Activated gamma-delta T cell (primary cell): ENCODE measurements at places on chromosomes 1 and 21.
A peak's percentile ranks its signal among the peaks of the same experiment; 100 is the strongest.

- DNase-seq, result no peak
These were observed 24.0 kb upstream of the DDOST start for GRCh38 chr1:20685099-20685662.

DNA sequence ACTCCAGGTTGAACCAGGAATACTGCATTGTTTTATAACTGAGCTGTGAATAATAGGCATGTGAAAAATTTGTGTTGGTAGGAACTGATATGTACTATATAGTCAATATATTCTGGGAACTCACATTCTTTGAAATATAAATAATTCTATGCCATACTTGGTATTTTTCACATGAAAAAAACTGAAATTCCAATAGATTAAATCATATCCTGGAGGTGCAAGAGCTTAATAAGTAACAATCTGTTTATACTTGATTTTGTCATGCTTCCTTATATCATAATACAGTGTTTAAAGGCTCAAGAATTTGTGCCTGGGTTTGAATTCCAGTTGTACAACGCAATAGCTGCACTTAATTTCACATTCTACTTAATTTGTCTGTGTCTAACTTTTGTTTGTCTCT is 387.0 kb downstream of the USP25 start:
- DNase-seq, result no peak

- no peak for DNase-seq
These were observed 40.7 kb upstream of the COL6A2 start for GRCh38 chr21:46057111-46057709.

DNA sequence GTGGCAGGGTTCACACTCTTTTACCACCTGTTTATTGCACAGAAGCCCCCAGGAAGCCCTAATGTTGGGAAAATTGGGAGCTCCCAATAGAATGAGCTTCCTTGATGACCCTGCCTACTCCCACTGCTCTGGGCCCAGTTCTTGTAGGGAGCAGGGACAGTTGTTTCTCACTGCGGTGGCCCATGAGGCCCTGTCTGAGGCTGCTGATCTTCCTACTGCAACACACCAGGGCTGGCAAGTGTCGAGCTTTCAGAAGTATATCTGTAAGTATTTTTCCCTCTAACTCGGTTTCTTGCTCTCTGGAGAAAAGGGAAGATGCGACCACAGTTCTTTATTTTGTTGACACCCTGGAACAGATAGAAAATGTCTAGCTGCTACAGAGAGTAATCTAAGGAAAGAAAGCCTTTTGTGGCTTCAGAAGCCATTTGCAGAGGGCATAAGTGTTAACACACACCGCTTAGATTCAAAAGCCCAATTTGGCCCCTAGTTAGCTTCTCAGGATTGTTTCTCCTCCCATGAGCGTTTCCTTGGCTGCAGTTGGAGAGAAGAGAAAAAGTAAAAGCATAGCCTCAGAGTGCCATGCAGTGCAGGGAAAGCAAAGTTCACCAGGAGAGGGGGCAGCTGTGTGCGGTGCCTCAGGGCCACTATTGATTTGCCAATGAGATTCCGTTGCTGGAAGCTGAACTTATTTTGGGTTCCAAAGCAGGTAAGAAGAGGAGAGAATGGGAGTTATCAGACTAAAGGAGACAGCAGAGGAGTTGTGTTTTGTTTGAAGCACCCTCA is 102.6 kb downstream of the SELENOF start:
- DNase-seq, result no peak

GRCh38 chr21:42793774-42794173 is 85.6 kb downstream of the WDR4 start:
- no peak for DNase-seq

DNA sequence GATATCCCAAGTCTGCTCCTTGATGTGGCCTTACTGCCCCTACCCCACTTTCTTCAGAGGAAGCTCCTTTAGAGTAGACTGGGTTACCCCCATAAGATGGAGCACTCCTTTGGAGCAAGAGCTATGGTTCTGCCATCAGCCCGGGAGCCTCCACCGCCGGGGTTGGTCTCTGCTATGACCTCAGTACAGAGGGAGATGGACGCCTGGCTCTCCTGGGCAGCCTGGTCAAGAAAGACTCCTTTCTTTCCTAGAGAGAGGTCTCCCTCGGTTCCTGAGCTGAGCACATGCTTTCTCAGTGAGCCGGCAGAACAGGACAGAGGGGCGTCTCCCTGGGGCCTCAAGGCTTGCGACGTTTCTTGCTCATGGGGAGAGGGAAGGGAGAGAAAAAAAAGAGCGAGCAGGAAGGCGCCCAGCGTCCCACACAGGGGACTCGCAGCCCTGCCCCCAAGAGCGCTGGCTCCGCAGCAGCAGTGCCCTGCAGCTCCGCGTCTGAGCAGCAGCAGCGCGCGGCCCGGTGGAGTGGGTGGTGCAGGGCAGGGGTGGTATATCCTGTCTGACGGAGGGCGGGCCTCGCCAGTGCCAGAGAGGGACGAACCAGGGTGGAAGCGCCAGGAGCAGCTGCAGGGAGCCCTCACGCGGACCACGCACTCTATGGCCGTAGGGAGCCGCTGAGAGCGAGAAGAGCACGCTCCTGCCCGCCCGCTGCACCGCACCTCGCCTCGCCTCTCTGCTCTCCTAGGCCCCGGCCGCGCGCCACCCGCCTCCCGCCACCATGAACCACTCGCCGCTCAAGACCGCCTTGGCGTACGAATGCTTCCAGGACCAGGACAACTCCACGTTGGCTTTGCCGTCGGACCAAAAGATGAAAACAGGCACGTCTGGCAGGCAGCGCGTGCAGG is at the start of gene PKP1:
PKP1 (plus strand) TSS at position 576 of the 899 bp plus-strand sequence; CDS start at position 773, 197 bp downstream.
- no peak for DNase-seq

- DNase-seq, result peak; percentile 36
These were observed 2.5 kb upstream of the CERS2 start for GRCh38 chr1:150976879-150977694.

GRCh38 chr1:71047635-71048607 is at the start of gene PTGER3:
TSS of gene PTGER3 (minus strand) at chr1:71047816. CDS start at chr1:71047577, 239 bp downstream.
- no peak for DNase-seq

GRCh38 chr1:189693140-189693539 is 784.5 kb downstream of the BRINP3 start:
- DNase-seq, result no peak

DNA sequence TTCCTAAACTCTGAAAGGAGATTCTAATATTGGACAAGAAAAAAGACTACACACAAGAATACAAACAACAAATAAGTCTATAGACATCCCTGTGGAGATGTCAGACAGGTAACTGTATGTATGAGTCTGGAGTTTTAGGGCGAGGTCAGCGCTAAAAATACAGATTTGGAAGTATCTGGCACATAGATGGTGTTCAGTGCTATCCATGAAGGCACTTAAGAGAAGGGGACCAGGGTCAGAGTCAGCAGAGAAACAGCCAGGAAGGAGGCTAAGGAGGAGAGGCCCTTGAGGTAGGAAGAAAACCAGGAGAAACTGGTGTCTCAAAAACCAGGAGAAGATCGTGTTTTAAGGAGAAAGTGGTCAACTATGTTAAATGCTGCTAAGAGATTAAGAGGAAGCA is 18.1 kb downstream of the ZMPSTE24 start:
- no peak for DNase-seq

DNA sequence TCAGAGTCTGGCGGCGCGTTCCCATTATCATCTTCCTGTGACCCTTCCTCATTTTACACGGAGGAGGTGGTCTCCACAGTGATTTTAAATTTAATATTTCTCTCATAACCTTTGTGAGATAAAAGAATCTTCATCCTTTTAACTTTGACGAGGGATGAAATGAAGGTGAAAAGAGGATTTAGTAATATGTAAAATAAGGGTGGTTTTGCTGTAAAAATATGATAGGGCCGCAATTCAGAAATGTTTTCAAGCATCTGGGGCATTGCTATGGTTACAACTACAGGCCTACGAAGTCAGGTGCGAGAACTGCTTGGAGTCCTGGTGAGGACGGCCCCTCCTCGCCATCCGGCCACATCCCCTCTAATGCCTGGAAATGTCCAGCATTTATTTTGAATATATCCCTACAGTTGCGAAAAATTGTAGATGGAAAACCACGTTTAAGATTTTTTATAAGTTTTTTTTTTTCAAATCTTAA is 422 bp upstream of the RSBN1 start:
- no peak for DNase-seq

- DNase-seq, result no peak
These were observed 14.2 kb upstream of the ACKR1 start for GRCh38 chr1:159190441-159190840.

DNA sequence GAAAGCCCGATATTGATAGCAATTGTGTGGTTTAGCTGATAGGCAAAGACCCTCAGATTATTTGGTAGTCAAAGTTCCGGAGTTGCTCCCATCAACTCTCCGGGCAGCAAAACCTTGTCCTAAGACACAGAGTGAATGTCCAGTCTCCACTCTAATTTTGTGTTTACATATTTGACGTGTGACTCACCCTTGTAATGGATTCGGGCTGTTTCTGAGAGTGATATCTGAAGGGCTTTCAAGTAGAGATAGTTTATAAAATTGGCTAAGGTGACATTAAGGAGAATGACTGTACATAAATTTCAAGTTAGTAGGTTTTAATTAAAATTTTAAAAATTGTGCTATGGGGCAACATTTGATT is 154.2 kb downstream of the CNIH3 start:
- no peak for DNase-seq

GRCh38 chr1:18293291-18293690 is 185.7 kb downstream of the IGSF21 start:
- DNase-seq, result no peak

- DNase-seq, result no peak
These were observed 1046.2 kb downstream of the BRINP3 start for GRCh38 chr1:189431447-189431846.

- DNase-seq, result no peak
These were observed 11.7 kb downstream of the LRRC71 start for GRCh38 chr1:156931974-156932710.

DNA sequence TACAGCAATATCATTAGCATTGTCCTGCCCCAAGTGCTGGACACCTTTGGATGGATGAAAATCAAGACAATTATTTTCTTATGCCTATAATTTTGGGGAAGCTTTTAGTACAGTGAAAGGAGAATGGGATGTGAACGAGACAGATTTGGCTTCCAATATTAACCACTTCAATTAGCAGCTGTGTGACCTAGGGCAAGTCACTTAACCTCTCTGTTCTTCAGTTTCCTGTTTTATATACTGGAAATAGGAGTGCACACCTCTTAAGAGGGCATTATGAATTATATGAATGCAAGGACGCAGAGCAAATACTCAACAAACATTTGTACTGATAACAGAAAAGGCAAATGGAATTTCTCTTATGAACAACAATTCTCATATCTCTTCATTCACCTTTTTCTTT is 18.5 kb downstream of the CYP2J2 start:
- no peak for DNase-seq

GRCh38 chr1:167412920-167413319 is 105.4 kb downstream of the CD247 start:
- DNase-seq, result no peak

DNA sequence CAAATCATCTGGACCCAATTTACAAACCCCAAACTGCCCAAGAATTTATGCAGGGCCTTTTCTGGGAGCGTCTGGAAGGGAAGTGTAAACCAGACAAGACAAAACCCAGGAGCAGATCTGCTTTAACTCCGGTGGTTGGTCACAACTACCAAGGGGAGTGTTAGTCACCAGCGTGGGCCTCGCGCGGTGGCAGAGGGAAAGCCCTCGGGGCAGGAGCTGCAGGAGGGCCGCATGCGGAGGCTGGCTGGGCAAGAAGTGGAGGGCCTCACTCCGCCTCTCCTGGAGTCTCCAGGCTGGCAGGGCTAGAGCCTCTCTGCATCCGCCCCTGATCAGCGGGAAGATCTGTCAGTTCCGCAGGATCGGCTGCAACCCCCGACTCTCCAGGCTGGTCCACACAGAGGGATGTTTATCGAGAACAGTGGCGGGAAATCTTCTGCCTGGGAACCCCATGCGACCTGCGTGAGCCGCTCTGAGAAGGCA is 2.0 kb downstream of the COL24A1 start:
- no peak for DNase-seq

DNA sequence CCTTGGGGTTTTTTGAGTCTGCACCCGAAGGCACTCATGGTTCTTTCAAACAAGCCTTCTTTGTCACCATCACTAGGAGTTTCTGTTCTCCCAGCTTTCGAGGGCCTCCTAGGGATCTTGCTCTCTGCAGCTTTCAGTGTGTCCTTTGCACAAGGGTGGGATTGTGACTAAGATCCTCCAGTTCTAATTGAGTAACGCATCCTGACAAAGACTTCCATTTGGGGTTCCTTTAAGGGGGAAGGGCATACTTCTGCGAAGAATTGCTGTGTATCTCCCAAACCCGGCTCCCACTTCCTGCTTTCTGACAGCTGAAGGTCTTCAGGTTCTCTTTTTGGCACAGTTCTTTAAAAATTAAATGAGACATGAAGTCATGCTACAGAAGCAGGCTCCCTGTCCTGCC is 139.4 kb downstream of the EDEM3 start:
- DNase-seq, result no peak

DNA sequence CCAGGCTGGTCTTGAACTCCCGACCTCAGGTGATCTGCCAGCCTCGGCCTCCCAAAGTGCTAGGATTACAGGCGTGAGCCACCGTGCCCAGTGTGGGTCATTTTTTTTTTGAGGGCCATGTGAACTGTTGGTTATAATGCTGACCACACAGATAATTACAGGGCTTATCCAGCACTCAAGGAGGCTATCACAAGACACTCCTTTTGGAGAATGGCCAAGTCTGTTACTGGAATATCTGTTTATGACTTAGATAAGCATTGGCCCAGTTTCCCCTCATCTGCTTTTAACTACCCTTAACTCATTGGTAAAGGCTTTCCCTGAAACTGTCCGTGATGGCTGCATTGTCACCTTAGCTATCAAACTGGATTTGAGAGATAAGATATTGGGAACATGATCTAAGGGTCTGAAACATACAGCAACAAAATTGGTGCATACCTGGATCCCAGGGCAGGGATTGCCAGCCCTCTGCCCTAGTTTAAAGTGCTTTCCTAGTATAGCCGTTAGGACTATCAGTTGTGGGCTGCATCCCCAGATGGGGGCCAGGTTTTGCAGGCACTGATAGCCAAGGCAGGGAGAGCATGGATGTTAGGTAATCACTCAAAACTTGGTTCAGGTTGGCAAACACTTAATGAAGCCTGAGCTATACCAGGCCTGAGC is 15.6 kb downstream of the SZT2 start:
- DNase-seq, result no peak

- no peak for DNase-seq
These were observed 69.1 kb upstream of the VANGL1 start for GRCh38 chr1:115572710-115573109.

DNA sequence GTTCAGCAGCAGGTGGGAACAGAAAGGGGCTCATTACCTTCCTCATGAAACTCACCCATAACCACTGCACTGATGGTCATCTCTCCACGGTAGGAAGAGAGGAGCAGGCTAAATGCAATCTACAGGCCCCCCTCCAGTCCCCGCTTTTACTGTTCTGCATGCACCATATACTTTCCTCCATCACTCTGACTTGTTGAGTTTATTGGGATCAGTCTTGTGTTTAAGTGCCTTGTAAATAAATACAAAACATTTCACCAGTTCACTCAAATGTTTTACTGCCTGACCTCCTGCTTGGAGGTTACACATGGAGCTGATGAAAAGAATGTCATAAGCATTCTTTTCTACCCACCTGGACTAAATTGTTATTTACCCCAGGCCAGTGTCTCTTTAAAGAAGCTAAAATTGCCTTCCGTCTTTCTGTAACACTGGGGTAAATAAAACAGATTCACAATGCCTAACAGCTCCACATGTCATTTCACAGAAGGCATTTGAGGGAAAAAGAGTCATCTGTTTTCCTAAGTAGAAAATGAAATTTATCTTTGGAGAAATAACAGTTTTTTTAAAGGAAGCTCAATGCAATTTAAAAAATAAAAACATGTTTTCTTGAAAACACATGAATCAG is 30.7 kb downstream of the PTPN14 start:
- no peak for DNase-seq
